ENCODE measurements at places on chromosomes 2 and 18. TPM values are rescaled to one million over a fixed set of nuclear protein-coding genes. Genes with fewer than 3 reads are reported as not detected.

Gene DNAJC27
- total RNA-seq: 1.9 TPM

Gene BARD1
- 6.6 TPM for total RNA-seq

Gene CHST10
- total RNA-seq: 17.4 TPM

Gene RAB27B
- 11.8 TPM for total RNA-seq

Gene ANKRD29
- 13.3 TPM for total RNA-seq

Data from A549 treated with RU486 at 1 μM for 4 hours (cell line).